Brain microvascular endothelial cell (primary cell): ENCODE measurements at places on chromosomes 11 and 22.

GRCh38 chr11:94528551-94528950, 15.2 kb upstream of the FUT4 start:
- peak; percentile 49 for DNase-seq

GRCh38 chr11:76587820-76588454, 82.6 kb downstream of the LRRC32 start:
- DNase-seq: no peak

- peak; percentile 23 for DNase-seq
These were observed 482 bp downstream of the DDX17 start for GRCh38 chr22:38505541-38506117.

DNA sequence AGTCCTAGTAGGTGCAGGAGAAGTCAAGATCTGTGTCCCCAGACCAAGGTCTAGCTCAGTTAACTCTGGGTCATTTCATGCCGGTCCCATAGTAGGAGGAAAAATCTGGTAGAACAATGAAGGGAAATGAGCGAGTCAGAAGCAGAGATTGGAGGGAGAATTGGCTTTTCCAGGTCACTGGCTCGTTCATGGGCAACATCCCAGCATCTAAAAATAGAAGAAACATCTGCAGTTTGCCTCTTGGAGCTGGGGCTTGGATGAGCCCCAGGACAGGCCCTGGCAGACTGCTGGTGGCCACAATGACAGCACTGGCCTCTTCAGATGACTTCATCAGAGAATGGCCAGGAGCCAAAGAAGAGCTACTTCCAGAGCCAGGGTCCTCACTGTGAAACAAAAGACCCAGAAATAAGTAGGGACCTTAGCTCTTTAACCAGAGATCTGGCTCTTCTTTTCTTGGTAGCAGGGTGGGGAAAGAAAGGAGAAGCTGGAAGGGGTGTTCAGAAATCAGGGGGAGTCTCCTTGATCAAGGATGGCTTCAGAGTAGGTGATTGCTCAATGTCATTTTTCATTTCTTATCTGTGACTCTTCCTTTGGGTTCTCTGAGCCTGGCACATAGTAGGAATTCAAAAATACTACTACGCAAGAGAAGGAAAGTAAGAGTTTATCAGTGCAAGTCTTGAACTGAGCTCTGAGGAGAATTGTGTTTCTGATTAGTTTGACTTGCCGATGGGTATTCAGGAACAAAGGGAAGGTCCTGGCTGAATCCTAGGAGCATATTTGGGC, 102.6 kb downstream of the TMPRSS5 start:
- no peak for DNase-seq

DNA sequence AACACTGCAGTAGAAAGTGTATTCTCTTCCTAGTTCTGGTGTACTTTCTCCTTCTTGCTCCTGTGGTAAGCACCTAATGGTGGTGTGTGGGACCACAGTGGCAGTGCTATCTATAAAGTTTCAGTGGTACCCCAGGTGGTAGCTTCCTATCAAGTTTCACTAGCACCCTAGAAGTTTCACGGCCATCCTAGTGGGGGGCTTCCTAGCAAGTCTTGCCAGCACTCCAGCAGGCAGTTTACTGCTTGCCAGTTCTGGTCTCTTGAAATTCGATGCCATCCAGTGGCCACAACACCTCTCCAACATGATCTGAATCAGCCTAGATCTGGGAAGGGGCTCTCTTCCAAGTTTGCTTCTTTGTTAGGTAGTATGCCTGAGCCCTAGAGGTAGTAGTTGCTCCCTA, 229.6 kb downstream of the SWAP70 start:
- DNase-seq: no peak

DNA sequence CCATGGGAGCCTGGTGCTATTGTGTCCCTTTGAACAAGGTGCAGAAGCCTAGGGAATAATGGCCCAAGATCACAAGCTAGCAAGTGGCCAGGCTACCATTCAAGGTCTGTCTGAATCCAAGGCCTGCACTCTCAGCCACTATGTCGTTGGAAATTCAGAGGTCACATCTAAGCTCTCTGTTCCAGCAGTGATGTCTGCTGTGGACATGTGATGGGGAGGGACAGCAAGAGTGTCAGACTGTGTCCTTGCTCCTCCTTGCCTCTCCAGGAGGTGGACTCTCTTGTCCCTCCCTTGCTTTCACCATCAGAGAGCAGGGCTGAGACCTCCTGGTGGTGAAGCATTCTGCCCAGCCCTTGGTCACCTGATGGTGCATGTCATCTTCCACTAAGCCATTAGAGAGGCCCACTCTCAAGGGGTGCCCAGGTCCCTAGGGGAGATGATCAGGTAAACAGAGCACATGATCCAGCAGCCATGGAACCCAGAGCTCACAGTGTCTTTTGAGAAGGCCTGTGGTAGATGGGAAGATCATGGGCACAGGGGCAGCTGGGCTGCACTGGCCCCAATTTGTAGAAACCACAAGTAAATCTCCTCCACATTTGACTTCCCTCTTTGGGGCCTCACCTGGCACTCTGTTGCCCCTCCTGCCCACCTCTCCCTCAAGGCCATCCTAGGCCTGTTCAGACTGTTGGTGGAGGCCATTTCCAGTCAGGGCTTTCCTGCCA, 37.1 kb upstream of the SUSD2 start:
- DNase-seq: no peak

DNA sequence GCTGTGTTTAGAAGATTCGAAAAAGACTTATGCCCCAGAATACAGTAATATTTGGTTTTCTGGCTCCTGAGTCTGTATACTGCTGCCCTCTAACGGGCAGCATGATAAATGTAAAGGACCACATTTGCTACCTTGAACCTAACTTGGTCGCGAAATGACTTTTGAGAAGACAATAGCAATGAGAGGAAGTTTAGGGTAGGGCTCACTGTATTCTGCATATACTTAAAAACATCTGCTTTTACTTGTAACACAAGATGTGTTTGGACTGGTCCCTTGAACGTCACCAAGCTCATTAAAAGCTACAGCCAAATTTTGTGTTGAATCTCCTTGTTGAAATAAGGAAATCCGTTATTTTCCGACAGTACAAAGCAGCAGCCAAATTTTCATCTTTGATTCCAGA, 309.1 kb downstream of the SWAP70 start:
- DNase-seq: peak; percentile 37

DNA sequence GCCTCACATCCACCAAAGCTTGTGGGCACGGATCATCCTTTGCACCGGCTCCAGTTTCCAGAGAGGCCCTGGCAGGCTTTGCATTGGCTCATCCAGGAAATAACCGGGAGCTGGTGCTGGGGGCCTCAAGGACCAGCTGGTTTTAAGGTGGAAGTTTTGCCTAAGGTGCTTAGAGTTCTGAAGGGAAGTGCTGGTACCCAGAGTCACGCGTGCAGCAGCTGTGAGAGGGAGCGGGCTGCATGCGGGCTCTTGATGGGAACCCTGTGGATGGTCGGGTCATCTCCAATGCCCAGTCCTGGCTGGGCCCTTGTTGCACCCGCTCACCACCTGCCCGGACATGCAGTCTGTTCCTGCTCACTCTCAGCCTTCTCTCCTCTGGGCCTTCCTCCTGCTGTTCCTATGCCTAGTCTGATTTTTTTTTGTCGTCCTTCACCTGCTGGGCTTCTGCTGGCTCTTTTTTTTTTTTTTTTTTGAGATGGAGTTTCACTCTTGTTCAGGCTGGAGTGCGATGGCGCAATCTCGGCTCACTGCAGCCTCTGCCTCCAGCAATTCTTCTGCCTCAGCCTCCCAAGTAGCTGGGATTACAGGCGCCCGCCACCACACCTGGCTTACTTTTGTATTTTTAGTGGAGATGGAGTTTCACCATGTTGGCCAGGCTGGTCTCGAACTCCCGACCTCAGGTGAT, 24.0 kb upstream of the PRR5 start:
- no peak for DNase-seq

DNA sequence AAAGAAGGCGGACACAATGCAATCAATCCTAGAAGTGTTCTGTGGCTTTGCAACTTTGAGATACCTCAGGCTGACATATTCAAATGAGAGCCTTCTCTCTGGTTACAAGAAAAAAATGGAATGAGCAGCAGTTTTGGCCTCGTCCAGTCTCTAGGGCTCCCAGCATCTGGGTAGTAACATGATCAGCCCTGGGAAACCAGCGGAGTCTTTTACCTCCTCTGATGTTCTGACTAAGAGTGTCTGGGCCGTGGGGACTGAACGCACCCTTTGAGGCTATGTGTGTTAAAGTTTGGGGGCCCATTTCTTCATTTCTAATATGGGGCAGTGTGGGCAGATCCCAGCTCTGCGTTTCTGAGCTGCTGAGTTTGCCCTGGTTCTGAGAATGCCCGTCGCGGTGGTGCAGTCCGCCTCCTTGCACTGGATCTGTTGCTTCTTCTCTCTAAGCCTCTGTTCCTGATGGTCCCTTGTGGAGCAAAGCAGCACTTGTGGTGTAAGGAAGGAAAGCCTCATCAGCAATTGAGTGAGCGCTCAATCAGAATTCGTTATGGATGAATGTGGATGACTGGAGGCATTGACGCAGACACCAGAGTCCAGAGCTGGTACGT, 8.1 kb downstream of the PARVB start:
- DNase-seq: no peak

GRCh38 chr11:38153985-38154384, 1555.9 kb upstream of the RAG2 start:
- no peak for DNase-seq

GRCh38 chr22:28882878-28883656, at the start of gene ZNRF3:
ZNRF3 (plus strand) TSS chr22:28883572; CDS start chr22:28883767, 195 bp downstream.
- DNase-seq: peak; percentile 80

DNA sequence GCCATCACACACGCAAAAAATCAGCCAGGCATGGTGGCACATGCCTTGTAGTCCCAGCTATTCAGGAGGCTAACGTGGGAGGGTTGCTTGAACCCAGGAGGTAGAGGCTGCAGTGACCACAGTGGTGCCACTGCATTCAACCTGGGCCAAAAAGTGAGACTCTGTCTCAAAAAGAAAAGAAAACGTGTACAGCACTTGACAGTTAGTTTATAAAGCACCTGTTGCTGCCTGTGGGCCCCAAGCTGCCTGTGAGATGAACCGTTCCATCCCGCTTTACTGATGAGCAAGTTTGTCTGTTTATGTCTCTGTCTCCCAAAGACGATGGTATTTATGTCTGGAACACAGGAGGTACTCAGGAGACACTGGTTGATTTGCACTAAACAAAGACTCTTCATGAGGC, 1.5 kb upstream of the PRR5 start:
- DNase-seq: no peak
